Ovary (tissue), 10 donors: ENCODE measurements at places on chromosomes 5 and 9.

DNA sequence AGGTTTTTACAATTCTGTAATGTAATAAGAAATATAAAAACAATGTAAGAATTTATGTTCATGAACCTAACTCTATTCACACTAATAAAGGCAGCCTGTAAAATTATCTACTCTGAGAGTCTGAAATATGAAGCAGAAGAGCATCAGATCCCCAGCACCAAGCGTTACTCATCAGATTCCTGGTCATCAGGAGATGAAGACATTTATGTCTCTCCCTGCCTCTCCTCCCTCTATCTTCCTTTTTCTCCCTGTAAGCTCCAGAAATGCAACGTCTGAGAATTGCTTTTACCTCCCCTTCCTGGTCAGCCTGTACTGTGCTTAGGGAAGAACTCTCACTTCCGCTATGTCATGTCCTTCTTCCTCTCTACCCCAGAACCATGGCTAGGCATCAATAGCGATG, 114.4 kb upstream of the SLIT3 start:
- DNase-seq = no peak

GRCh38 chr9:73916016-73916673, 581.0 kb upstream of the RORB start:
- no peak for DNase-seq

DNA sequence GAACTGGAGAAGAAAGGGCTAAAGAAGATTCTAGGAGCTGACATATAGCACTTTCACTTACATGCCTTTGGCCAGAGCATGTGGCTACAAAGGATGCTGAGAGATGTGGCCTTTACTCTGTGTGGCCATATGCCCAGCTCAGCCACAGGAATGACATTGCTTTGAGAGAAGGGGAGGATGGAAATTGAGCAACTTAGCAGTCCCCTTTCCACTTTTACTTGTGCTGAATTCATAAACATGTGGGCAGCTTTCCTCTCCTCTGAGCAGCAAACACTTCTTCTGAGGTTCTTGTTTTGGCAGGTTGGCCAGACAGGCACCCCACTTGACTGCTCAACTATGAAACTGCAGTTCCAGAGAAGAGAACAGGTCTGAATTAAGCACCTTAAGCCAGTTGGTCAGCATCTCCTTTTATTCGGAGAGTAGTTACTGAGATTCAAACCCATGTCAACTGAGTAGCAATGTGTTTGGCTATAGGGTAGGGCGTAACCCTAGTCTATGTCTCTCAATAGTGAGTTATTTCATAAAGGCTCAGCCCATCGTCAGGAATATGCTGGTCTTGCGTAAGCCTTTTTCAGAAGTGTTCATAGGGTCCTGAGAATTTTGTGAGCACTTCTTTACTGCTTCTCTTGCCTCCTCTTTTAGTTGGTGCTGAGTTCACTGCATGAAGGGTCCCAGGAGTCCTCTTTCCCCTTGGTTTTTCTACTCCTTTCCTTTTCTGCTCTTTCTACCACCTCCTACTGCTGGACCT, 134.5 kb downstream of the PALM2AKAP2 start:
- DNase-seq = no peak

DNA sequence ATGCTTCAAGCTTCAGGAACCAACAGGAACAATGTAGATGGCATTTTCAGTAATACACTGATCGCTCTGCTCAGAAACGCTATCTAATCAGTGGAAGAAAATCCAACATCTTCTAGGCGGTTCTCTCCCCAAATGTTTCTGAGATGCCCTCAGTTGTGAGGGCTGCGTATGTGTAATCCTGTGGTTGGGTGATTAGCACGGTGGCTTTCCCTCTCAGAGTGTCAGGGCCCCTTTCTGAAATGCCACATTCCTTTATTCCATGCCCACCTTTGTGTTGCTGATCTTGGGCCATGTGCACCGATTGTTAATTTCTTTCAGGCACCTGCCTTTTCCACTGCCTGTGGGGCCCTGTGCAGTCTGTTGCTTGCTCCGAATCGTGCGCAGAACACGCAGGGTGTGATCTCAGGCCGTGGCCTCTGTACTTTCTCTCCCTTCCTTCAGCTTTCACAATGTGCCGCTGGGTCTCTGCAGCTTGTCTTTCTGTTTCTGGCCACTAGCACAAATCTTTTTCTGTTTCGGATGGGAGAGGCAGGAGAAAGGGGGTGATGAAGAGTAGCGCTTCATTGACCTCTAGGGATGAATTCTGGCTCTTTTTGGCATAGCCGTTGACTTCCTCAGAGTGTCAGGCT, 324.0 kb downstream of the PARP8 start:
- DNase-seq = no peak

- no peak for DNase-seq
Observed at GRCh38 chr9:71571186-71571585, 197.1 kb downstream of the CEMIP2 start.

GRCh38 chr9:106286249-106286648, 576.7 kb upstream of the ZNF462 start:
- DNase-seq = no peak

DNA sequence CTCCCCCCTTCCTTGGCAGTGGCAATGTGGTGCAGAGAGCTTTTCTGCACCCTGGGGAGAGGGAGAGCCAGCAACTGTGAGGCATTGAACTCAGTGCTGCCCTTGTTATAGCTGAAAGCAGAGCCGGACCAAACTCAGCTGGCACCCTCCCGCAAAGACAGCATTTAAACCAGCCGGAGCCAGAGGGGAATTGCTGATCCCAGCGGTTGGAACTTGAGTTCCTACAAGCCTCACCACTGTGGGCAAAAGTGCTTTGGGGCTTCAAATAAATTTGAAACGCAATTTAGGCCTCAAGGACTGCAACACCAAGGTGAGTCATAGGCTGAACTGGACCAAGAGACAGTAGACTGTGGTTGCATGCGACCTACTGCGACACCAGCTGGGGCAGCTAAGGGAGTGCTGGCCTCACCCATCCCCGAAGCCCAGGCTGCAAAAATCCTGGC, 207.6 kb upstream of the CDKN2B start:
- DNase-seq = no peak

- peak; percentile 51 for DNase-seq
Observed at GRCh38 chr5:181189962-181190710, 14.9 kb downstream of the TRIM7 start.

GRCh38 chr5:144950996-144951395, 780.3 kb downstream of the KCTD16 start:
- DNase-seq = no peak

GRCh38 chr9:72935595-72935994, 17.3 kb downstream of the ALDH1A1 start:
- no peak for DNase-seq

DNA sequence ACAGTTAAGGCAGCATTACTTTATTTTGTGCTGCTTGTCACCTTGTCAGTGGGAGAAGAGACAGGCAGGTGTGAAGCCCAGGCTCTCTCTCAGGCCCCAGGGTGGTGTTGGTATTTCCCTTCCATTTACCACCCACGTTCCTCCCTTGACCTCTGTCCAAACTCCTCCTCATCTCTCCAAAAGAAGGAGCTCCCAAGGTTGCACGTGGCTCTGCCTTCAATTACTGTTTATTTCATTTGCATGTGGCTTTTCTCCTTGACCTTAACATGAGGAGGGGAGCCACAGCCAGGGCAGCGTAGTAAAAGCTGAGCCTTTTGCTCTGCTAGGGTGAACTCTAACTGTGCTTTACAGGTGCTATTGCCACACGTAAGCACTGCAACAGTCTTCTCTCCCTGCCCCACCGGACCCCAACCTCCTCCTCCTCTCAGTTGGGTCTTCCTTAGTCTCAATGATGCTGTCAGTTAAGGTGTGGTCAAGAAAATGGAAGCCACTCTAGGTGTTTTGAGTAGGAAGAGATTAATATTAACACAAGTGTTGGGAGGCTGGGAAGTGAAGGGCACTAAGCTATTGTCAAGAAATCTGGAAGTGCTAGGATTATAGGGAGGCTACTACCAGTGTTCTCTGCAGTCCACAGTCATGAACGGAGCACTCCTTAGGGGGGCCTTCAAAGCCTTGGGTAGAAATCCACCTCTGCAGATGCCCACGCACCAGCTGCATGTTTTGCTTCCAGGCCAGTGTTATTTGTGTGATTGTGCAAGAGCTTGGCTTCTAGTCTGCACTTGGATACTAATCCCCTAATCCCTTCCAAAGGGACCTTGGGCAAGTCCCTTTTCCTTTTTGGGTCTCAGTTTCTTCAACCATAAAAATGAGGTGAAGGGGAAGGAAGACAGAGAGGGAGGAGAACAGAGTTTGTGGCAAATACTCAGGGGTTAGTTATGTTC, 3.9 kb upstream of the ALDH1B1 start:
- DNase-seq = peak; percentile 64

DNA sequence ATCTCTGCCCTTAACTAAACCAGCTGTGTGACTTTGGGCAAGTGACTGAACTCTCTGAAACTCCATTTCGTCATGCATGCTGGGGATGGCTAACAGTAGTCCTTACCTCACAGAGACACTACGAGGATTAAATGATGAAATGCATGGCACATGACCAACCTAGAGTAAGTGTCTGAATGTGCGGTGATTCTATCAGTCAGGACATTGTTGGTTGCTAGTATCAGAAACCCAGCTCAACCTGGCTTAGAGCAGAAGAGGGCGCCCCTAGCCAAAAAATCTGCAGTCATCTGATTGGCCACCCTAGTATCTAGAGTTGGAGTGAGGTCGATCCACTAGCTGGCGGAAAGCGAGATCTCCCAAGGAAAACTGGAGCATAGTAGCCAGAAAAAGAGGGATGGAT, 25.2 kb downstream of the NEURL1B start:
- DNase-seq = no peak

DNA sequence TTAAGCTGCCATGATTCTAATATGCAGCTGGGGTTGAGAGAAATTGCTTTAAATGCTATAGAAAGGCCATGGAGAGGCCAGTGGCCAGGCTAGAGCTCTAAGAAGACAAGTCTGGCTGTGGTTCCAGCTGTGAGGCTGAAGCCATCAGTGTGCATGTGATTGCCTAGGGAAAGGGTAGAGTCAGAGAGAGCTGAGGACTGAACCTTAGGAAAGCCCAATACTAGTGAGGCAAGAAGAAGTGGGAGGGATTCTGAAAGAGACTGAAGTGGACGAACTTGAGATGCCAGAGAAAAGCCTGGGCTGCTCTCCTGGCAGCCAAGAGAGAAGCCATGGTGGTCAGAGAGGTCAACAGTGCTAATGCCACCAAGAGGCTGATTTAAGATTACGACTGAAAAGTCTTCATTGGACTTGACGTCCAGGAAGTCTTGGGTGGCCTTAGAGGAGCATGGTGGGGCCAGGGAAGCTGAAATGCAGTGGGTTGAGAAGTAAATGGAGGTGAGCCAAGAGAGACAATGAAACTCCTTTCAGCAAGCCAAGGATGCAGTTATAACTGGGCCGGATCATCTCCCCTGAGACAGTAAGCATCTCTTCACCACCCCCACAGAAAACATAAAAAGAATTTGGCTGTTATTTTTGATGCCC, 133.2 kb downstream of the TMEM174 start:
- no peak for DNase-seq

DNA sequence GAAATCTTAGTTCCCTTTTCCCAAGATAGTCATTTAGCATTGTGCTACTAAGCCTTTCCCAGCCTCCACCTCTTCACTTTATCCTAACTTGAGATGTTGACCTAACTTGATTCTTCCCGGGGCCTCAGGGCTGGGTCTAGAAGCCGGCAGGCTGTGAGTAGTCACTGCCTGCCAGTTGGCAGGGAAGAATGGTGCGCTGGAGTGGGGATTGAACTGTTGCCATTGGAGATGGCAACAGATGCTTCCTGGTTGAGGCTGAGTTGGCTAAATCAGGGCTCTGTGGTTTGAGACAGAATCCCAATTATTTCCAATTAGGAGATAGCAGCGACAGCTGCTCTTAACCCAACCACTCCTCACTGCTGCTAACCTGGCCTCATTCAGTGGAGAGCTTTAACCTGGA, 343.1 kb downstream of the BRINP1 start:
- DNase-seq = peak; percentile 12

- no peak for DNase-seq
Observed at GRCh38 chr5:151577566-151577965, 13.6 kb downstream of the FAT2 start.

DNA sequence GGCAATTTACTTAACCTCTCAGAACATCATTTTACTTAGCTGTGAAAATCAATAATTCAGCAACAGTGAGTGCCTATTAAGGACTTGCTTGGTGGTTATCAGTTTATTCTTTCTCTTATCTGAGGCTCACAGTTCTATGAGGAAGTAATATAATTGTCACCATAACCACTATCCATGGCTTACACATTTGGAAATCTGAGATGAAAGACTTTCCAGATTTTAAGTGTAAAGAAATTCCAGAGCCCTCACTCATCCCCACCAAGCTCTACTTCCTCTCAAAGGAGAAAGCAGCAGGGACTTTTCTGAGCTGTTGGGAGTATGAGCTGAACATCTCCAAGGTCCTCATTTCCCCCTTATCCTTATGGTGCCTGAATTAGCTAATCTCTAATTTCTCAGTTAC, 321.5 kb downstream of the FBXL7 start:
- DNase-seq = no peak

- no peak for DNase-seq
Observed at GRCh38 chr5:39475881-39476842, 51.4 kb upstream of the DAB2 start.

GRCh38 chr9:25681266-25681665, 3.0 kb upstream of the TUSC1 start:
- DNase-seq = no peak

GRCh38 chr5:158698768-158699284, 400.9 kb downstream of the EBF1 start:
- DNase-seq = no peak
